Ammon's horn (tissue), 1 donor: ENCODE measurements at places on chromosomes 12 and 14.

- DNase-seq, result peak; percentile 71
Measured at GRCh38 chr14:21098076-21098891, at the start of gene ZNF219. Gene ZNF219, minus strand, starts transcription at chr14:21098655. Its CDS starts 5,064 bp downstream, at chr14:21093591.

DNA sequence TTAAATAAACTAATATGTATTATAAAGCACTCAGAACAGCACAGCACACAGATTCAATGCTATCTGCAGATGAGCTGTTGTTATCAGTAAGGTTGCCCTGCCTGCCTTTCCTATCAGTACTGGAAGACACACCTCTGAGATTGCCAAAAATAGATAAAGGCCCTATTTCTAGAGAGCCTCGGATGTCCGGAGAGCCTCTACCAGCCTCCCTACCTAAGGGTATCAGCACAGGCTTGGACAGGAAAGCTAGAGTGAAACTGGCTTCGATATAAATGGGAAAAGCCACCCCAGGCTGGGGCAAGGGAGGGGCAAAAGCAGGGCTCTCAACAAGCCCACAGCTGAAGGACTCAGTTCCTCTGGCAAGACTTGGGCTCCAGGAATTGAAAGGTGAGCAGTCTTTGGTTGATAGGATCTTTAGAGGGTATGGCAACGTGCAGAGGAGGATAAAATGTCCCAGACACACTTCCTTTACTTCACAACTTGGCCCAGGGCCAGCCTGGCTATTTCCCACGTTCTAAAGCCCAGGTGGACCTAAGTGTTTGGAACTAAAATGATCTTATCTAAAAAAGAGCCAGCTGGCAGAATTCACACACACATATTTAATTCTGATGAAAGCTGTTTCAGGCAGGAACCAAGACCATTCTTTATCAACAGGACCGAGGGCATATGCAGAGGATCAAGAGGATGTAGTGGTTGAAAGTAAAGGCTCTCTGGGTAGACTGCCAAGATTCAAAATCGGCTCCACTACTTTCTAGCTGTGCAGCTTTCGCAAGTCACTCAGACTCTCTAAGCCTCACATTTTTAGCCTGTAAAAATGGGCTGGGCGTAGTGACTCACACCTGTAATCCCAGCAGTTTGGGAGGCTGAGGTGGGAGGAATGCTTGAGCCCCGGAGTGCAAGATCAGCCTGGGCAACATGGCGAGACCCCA, 37.8 kb upstream of the ITPR2 start:
- DNase-seq, result no peak

- peak; percentile 84 for DNase-seq
Measured at GRCh38 chr14:30214461-30215090, 286.9 kb upstream of the PRKD1 start.

- DNase-seq, result peak; percentile 41
Measured at GRCh38 chr14:70714055-70714550, 72.4 kb downstream of the TTC9 start.

- DNase-seq, result no peak
Measured at GRCh38 chr14:60665177-60665550, 15.9 kb upstream of the SIX1 start.
